Iris pigment epithelial cell (primary cell): ENCODE measurements at places on chromosomes 5 and 9.

GRCh38 chr5:147552897-147553296 lies 43.0 kb upstream of the DPYSL3 start:
- no peak for DNase-seq

- no peak for DNase-seq
Measured at GRCh38 chr5:171441246-171441791, 21.9 kb downstream of the FGF18 start.

DNA sequence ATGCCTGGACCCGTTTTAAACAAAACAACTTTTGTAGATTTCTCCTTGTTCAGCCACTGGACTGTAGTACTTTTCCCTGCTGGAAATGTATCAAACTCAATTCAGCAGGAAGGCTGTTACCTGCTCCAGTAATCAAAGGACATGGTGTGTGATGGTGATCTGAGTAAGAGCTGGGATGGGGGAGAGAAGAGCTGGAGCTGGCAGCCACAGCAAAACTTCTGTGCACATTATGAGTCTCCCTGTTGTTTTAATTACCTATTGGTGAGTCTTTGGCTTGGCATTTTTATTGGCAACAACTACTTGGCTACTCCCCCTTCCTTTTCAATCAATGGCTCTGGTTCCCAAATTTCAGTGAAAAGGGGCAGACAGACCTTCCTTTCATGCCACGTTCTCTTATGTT lies 9.7 kb downstream of the NREP start:
- DNase-seq = no peak

GRCh38 chr9:121026260-121026691 lies 23.8 kb downstream of the C5 start:
- peak; percentile 81 for DNase-seq

- DNase-seq = no peak
Measured at GRCh38 chr5:114727358-114727757, 365.5 kb downstream of the KCNN2 start.

DNA sequence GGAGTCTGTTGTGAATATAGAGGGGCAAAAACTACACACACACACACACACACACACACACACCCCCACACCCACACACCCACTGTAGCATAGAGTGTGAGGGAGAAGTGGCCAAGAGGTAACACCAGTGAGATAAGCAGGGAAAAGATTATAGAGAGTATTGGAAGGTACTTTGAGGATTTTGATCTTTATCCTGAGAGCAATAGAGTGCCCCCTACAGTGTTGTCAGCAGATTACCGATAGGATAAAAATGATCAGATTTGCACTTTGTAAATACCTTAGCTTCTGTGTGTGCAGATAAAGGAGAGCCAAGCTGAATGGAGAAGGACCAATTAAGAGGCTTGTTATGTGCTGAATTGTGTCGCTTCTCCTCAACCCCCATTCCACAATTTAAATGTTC lies 32.3 kb downstream of the ERCC6L2 start:
- DNase-seq = no peak
